Transverse colon (tissue), 4 donors: ENCODE measurements at places on chromosomes 1 and 21. TPM values are rescaled to one million over a fixed set of nuclear protein-coding genes. Genes with fewer than 3 reads are reported as not detected.

IGSF3 gene
- 49.6 TPM for total RNA-seq

HPDL gene
- 7.8 TPM for total RNA-seq

LCE1A gene
- total RNA-seq, result not detected

DNA sequence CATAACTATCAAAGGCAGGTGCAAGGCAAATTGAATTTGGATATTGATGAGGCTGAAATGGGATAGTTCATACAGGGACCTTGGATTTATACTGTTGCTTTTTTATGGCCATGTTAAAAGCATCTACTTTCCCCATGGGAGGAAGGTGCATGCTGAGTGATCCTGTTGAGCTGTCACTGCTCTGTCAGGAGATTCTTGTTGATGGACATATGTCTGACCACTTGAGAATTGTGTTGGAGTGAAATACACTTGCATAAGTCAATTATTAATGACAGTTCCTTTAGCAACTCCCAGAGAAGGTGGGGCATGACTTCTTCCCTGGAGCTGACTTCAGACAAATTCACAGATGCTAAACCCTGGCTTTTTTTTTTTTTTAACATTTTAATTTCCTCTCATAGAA lies 58.4 kb upstream of the DYNLT5 start:
- DNase-seq, result no peak

DNA sequence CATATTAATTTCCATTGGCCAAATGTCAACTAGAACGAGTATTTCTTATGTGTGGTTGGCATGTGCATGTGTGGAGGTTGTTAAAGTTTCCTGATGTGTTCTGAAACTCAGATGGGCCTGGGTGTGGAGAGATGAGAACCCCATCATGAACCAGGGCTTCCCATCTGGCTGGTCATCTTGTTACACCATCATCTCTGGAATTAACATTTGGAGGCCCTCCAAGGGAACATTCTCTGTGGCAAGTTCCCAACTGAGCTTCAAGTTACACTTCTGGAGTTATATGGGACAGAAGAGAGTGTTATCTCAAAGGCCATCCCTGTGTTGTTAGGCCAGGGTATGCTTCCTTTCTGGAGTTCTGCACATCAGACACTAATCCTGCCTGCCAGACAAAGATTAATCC lies 183.6 kb downstream of the TTLL7 start:
- DNase-seq, result no peak

DNA sequence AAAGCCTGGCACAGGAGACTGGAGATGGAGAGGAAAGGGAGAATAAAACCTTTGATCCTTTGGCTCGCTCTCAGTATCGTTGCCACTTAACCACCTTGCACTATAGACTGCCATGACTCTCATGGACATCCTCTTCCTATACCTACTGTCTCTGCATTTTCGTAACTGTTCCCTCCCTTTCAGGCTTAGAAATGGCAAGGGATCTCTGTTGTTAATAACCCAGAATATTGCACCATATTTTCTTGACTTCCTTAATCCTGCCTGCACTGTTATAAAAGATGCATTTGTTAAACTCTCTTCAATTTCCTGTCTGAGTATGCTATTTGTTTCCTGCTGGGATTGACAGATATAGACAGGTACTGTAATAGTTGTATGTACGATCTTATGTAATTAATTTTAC lies 38.6 kb downstream of the CYYR1 start:
- DNase-seq, result no peak

DNA sequence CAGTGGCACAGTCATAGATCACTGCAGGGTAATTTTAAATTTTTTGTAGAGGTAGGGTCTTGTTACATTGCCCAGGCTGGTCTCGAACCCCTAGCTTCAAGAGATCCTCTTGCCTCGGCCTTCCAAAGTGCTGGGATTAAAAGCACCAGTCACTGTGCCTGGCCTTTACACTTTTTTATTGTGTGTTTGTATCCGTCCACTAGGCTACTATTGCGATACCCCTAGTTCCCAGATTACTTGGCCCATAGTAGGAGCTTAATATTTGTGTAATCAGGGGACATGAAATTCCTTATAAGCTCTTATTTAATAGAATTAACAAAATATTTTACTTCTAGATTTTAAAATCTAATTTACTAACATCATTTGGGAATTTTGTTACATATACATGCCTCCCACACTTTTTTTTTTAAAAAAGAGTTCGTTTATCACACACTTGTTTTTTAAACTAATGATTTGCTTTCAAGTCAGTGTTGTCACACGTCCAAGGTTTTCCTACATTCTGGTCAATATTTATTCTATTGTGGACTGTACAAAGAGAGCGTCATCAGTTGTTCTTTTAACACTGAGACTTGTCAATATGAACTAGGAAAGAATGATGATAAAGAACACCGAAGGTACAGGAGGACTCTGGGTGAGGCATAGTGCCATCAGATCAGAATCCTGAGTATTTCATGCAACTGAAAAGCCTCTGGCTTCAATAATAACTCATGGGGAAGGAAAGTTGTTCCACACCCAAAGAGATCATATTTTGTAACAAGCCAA lies 63.7 kb downstream of the LEPR start:
- DNase-seq, result no peak

DNA sequence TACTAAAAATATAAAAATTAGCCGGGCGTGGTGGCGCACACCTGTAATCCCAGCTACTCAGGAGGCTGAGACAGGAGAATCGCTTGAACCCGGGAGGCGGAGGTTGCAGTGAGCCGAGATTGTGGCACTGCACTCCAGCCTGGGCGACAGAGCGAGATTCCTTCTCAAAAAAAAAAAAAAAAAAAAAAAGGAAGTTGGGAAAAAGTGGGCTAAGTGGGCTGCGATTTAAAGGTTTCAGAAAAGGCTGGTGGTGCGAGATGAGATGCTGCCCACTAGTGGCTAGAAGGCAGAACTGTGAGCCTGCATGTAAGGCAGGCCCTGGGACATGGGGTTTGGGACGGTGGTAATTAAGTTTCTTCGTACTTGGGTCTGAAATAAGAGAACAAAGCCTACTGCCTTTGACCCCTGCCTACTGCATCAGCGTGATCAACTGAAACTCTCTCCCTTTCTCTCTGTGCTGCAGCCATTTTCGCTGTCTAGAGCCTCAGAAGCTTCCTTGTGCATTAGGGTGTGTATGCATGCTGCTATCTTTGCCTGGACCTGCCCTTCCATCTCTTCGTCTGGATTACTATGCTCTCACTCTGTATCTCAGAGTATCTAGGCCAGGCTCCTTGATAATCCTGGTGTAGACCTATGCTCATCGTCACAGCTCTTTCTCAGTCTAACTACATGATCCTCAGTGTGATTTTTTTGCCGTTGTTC lies 12.4 kb downstream of the FMOD start:
- peak; percentile 69 for DNase-seq

- no peak for DNase-seq
These were observed 39.6 kb upstream of the PALMD start for GRCh38 chr1:99606306-99606705.
